ENCODE measurements at places on chromosomes 16 and 17.

GRCh38 chr17:4204710-4205173 lies 59.0 kb downstream of the ANKFY1 start:
- no peak for DNase-seq

- DNase-seq, result peak; percentile 7
Observed at GRCh38 chr17:65228734-65229620, 91.8 kb downstream of the RGS9 start.

DNA sequence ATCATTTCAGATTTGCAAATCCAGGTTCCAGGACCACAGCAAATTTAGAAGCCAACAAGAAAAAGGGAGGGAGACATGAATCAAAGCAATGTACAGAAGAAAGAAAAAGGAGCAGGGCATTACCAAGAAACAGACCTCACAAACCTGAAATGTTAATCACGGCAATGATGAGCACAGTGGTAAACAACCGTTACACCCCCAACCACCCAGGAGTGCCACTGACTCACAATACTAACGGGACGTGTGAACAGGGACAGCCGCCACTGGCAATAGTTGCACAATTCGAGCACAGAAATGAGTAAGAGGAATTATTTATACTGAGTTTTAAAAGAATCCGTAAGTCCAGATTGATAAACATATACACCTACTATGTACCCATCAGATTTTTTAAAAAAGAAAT lies 13.8 kb downstream of the USP22 start:
- no peak for DNase-seq

DNA sequence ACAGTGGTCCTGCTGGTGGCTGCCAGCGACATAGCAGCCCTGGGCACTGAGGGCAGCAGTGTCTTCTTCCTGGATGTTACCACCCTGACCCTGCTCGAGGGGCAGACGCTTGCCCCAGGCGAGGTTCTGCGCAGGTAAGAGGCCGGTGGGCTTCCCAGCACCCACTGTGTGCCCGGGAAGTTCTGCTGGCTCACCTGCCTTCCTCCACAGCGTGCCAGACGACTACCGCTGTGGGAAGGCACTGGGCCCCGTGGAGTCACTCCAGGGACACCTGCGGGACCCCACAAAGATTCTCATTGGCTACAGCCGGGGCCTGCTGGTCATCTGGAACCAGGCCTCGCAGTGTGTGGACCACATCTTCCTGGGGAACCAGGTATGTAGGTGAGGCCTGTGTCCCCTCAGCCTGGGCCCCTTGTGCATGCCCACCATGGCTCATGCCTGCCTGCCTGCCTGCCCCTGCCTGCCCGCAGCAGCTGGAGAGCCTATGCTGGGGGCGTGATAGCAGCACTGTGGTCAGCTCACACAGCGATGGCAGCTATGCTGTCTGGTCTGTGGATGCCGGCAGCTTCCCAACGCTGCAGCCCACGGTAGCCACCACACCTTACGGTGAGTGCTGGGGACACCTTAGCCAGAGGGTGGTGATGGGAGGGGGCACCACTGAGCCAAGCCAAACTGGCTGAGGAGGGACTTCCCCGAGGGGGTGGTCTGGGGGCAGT lies 8.5 kb downstream of the LLGL1 start:
- DNase-seq, result no peak

GRCh38 chr17:27310565-27311110 lies 16.7 kb downstream of the WSB1 start:
- DNase-seq, result no peak

DNA sequence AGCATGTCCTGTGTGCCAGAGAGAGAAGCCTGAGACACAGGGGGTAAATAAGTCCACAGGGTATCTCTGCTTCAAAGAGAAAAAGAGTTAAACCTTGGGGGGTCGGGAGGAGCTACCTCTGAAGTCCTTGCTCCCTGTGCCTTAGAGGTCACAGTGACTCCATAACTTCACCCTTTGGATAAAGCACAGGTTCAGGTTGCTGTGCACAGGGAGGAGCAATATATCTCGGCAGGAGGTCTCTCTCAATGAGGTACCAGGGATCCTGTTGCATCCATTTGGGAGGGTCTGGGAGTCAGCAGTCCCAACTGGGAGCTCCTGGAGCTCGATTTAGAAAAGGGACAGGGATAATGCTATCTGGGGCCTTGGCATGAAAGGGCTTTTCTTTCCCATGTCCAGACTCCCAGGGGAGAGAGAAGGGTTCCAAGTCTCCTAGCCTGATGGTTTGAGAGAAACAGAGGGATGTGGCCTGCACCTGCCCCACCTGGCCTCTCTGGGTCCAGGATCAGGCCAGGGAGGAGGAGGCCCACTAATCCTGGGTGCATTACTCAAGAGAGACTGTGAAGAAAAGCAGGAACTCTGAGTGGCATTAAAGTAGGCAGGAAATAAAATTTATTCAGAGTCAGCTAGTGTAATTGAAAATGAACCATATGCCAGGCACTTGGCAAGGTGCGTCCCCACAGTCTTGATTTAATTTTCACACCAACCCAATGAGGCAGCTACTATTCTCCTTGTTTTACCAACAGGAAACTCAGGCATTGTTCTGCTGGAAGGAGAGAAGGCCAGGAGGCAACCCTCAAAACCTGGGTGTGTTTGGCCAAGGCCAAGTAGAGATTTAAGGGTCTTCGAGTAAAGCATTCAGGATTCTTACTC lies 40.7 kb downstream of the CUEDC1 start:
- DNase-seq, result no peak

GRCh38 chr17:14276535-14277250 lies 24.2 kb upstream of the HS3ST3B1 start:
- DNase-seq, result no peak

DNA sequence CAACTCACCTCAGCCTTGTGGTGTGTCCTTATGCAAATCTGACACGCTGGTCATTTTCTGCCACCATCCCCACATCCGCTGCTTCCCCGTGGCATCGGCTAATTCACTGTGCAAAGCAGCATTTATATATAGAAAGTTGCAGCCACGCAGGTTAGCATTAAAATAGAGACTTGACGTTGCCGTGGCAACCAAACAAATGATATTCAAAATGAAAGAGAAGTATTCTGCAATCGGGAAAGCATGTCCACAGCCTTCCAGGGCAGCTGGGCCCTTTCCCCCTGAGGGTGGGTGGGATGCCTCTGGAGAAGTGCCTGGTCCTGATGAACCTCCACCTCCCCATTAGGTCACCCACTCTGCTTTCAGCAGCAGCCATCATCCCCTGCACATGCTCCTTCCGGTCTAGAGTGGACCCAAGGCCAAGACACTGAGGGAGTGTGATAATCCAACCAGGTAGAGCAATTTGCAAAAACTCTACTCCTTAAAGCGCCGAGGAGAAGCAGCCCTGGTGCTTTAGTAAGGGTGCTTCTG lies 138.7 kb downstream of the GAS7 start:
- no peak for DNase-seq

DNA sequence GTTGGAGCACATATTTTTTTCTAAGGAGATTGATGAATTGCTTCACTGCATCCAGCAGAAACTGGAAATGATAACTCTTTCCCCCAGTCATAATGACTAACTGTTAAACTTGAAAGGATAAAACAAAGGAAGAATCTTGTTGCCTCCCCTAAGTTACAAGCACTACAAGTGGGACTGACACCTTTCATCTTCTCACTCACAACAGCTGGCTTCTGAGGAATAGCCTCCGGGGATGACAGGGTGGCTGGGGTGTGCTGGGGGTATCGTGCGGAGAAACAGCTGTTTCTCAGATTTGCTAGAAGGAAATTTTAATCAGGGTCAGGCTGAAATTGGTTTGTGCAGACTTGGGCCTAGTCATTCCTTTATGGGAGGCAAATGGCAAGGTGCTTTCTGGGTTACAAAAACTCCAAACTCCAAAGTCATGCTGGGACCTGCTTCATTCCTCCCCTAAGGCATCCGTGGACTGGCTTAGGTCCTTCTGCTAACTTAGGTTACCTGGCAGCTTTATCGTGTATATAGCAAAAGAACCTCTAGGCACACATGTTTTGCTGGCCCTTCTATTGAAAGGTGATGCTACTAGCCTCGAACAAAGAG lies 557.2 kb downstream of the TOX3 start:
- DNase-seq, result no peak

DNA sequence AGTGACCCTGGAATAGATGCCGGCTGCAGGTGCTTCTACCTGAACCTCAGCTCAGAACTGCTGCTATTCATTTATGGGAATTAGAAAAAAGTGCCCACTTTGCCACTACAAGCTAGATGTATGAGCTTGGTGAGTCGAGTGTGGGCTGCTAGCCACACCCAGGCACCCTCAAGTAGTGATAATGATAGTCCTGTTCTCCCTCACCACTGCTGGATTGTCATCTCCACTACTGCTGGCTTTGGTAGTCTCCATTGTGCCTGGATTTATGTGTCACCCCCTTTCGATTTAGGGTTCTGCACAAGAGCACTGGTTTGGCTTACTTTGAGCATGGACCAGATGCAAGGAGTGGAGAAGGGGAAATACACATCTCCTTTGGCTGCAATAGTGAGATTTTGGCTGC lies 73.0 kb upstream of the N4BP1 start:
- DNase-seq, result no peak

DNA sequence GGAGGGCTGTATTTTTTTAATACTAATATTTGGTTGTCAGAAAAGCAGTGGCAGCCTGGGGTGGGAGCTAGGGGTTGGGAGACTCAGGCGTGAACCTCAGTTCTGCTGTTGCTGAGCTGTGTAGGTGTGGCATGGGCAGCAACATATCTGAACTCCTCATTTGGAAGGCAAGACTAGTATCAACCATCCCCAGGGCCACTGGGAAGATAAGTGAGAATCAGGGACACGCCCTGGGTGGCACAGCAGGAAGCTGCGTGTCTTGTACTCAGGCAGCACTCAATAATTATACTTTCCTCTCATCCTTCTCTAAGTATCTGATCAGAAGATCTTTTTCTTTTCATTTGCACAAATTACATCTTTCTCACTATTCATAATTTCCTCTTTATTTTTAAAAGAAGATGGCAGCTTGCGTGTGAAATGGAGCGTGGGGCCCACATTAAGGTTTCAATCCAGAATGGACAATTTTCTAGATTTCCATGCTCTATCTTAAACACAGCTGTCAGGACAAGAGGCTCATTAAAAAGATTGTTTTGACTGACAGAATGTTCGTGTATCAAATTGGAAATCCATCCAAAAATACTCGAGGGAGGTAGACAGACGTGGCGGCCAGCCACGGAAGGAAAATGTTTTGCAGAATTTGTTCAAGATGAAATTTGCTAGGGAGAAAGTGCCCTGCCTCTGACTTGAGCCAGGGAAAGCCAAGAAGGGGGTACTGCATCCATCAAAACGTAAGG lies 121.1 kb downstream of the CPPED1 start:
- no peak for DNase-seq

DNA sequence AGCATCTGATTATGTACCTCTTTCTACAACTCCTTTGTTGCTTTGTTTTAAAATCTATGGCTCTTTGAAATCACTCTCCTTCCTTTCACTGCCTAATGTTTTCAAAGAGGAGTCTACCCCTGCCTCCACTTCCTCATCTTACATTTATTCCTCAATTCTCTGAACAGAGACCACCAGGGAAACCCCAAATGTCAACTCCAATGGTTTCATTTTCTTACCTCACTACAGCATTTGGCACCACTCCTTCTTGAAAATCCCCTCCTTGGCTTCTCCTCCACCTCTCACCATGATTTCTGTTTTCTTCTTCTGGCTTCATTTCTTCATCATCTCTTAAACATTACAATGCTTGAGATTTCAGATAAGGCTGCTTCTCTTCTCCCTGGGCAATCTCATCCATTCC lies 2.4 kb upstream of the PIK3R5 start:
- DNase-seq, result no peak

- no peak for DNase-seq
Observed at GRCh38 chr16:70704586-70704985, 18.7 kb upstream of the MTSS2 start.

- DNase-seq, result peak; percentile 30
Observed at GRCh38 chr16:53509906-53510703, 7.1 kb upstream of the AKTIP start.

DNA sequence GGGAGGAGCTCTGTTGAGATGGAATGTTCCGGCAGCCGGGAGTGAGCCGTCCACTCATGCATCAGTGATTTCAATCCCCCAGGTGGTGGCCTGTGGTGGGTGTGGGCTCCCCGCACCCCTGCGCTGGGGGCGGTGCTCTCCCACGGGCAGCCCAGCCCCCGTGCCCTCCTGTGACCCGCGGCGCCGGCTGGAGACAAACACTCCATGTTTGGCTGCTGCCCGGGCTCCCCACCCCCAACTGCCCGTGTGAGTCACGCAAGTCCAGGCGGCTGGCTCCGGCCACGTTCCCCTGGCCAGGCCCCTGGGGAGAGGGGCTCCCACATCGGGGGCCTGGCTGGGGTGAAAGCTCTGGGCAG lies 29.4 kb downstream of the CACNA1H start:
- peak; percentile 96 for DNase-seq

DNA sequence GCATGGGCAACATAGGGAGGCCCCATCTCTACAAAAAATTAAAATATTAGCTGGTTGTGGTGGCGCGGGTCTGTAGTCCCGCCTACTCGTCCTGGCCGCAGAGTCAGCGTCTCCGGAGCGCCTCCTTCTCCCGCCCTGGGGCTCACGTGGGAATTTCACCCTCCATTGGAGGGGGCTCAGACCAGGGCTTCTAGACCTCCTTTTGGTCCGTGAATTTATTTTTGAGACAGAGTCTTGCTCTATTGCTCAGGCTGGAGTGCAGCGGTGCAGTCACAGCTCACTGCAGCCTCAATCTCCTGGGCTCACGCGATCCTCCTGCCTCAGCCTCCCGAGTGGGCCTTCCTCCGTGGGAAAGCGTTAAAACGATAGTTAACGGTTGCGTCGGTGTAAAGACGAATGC lies 394 bp upstream of the NME4 start:
- DNase-seq, result peak; percentile 56

GRCh38 chr16:86756882-86757703 lies 178.7 kb downstream of the FOXL1 start:
- no peak for DNase-seq

GRCh38 chr17:48905987-48906515 lies 2.2 kb upstream of the UBE2Z start:
- peak; percentile 96 for DNase-seq

Measured in Caki2 (cell line).